Endothelial cell (in vitro differentiated cells): ENCODE measurements at places on chromosomes 6 and 20.

DNA sequence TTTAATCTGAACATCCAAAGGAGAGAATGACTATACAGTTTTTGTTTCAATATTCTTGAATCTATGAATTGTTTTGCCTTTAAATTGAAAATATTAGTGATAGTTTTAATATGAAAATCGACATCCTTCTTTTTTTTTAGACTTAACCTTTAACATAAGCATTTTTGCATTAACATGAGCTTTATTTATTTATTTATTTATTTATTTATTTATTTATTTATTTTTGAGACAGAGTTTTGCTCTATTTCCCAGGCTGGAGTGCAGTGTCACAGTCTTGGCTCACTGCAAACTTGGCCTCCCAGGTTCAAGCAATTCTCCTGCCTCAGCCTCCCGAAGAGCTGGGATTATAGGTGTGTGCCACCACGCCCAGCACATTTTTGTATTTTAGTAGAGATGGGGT lies 27.6 kb downstream of the GJA1 start:
- no peak for DNase-seq

DNA sequence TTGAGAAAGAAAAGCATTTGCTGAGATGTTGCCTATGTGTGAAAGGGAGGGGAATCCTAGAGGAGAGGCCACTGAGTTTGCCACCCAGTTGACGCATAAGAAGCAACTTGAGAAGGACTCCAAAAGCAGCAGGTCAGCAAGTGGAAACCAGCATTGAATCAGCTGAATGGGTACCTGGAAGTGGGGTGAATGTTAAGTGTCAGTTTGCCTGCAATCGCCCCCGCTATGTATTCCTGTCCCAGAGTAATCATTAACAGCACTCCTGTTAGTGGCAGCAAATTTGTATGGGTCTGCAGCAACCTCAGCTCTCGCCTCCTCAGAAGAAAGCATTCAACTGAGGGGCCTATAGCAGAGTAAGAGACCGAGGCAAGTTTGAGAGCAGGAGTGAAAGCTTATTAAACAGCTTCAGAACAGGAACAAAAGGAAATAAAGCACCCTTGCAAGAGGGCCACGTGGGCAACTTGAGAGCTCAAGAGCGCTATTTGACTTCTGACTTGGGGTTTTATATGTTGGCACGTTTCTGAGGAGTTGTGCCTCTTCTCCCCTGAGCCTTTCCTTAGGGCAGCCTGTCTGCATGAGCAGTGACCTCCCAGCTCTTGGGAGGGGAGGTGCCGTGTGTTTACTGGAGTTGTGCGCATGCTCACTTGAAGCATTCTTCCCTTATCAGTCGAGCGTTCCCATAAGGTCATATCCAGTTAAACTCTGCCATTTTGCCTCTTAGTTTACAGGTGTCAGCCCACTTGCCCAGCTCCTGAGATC lies 122.6 kb upstream of the PHACTR1 start:
- DNase-seq = no peak

DNA sequence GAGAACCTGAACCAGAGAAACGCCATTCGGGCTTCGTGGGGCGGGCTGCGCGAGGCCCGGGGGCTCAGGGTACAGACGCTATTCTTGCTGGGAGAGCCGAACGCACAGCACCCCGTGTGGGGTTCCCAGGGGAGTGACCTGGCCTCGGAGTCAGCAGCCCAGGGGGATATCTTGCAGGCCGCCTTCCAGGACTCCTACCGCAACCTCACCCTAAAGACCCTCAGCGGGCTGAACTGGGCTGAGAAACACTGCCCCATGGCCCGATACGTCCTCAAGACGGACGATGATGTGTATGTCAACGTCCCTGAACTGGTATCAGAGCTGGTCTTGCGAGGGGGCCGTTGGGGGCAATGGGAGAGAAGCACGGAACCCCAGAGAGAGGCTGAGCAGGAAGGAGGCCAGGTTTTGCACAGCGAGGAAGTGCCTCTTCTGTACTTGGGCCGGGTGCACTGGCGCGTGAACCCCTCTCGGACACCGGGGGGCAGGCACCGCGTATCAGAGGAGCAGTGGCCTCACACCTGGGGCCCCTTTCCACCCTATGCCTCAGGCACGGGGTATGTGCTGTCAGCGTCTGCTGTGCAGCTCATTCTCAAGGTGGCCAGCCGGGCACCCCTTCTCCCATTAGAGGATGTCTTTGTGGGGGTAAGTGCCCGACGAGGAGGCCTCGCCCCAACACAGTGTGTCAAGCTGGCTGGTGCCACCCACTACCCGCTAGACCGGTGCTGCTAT lies 904 bp downstream of the B3GALT4 start:
- peak; percentile 25 for DNase-seq

DNA sequence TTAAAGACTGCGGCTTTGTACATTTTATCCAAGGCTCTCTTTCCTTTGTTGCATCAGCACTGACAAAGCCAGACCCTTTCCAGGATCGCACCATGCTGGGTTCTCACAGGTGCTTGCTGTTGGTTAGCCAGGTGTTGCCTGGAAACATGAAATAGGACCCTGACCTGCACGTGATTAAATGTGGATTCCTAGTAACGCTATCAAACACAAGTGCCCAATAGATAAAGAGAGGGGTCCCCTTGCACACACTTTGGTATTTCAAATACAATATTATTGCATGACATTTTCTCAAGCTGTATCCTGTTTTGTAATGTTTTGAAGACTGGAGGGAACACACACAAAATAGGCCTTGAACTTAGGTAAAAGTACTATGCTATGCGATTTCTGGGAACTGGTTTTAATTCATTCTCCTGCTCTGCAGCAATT lies 73.3 kb downstream of the AKAP12 start:
- no peak for DNase-seq

GRCh38 chr6:151051164-151051563 lies 185.7 kb downstream of the MTHFD1L start:
- DNase-seq = no peak

GRCh38 chr6:159826968-159827647 lies 27.0 kb downstream of the PNLDC1 start:
- DNase-seq = no peak

GRCh38 chr6:134768931-134769330 lies 181.0 kb downstream of the ALDH8A1 start:
- no peak for DNase-seq

DNA sequence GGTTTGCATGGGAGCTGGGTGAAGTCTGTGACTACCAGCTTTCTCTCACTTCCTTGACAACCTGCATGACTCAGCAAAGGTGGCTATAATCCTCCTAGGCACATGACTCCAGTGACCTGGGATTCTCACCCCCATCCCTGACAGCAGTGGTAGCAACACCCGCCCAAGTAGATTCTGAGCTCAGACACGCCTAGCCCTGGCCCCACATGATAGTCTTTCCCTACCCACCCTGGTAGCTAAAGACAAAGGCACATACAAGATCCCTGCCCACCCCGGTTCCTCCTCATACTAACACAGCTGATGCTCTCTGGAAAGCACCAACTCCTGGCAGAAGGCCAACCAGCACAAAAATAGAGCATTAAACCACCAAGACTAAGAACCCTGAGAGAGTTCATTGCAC lies 25.9 kb upstream of the CRISP1 start:
- no peak for DNase-seq

- no peak for DNase-seq
Observed at GRCh38 chr6:6604566-6604965, 16.0 kb downstream of the LY86 start.

DNA sequence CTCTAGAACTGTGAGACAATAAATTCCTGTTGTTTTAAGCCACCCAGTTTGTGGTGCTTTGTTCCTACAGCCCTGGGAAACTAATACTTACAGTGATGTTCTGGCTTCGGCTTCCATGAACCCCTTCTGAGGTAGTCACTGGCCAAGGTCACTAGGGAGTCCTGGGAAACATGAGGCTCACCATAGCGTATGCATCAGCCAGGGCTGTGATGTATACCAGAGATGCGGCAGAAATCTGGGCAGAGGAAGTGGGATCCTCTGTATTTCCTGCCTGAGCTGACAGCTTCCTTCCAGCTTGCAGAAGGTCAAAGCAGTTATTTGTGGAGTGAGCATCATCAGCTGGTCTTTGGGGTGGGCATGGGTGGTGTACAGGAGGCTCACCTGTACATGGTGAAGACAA lies 27.9 kb downstream of the KAT14 start:
- DNase-seq = peak; percentile 14

GRCh38 chr6:46323966-46324622 lies 153.3 kb upstream of the ENPP5 start:
- DNase-seq = no peak

DNA sequence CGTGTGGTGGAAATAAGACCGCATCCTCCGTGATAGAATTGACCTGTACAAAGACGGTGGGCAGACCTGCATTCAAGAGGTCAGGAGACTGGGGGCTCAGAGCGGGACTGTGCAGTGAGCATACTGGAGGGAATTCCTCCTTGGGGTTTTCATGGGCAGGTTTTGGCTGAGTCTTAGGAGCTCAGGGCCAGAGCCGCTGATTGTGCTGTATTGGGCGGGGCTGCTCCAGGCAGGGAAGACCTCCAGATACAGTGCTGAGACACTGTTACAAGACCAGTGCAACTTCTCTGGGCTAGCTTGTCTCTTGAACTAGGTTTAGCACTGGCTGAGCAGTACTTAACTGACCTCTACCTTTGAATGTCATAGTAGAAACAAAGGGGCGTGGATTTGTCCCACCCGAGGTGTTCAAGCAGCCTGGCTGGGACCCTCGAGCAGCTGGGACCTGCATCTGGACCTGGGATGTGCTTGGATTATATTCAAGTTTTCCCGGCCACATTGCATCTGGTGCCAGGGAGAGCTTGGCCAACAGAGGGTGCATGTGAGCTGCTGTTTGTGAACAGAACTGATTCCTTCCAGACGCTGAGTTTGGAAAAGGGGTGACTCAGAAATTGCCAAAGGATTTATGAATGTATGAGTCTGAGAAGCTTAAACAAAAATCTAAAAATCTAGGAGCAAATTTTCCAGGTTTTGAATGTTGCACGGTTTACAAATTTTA lies 33.4 kb upstream of the SLC22A1 start:
- peak; percentile 55 for DNase-seq

DNA sequence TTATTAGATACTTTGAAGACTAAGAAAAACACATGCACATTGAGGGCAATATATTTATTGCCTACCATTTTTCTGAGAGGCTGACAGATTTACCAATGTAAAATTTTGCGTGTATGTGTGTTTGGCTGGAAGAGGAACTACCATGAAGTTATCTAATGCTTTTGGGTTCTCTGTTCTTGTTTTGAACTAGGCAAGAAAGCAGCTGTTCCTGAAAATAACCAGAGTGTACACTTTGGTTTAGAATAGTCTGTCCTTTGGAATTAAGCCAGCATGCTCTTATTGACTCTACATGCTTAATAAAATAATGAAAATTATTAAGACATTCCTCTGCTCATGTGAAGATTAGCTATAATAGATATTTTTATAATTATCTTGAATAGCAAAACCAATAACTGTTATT lies 129.2 kb downstream of the MYB start:
- no peak for DNase-seq

DNA sequence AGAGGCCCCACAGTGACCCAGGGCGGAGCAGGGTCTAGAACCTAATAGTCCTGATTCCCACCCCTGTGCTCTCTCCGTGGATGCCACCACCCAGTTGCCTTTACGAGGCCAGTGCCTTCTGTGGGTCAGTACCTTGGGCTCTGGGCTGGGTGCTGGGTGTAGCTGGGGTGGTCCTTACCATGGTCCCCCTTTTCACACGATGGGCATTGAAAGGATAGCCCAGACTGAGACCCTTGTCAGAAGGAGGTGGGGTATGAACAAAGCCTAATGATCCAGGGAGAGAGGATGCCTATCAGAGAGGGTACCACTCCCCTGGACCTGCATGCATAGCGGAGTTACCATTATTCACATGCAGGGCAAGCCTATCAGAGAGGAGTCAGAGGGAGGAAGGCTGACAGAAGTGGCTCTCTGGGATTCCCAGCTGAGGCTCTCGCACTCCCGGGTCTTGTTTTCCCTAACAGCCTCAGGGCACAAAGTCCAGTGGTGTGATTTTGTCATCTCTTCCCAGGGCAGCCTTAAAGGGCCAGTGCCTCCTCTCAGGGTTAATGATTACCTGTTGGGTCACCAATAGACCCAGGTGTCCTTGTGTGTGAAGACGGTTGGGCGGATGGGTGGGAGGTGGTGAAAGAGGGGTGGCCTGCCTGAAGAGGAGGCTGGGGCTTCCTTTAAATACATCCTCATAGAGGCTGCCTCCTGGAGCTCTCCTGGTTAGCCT lies 36.2 kb downstream of the VEGFA start:
- DNase-seq = no peak

GRCh38 chr6:32118782-32119628 lies 9.0 kb downstream of the ATF6B start:
- peak; percentile 85 for DNase-seq

DNA sequence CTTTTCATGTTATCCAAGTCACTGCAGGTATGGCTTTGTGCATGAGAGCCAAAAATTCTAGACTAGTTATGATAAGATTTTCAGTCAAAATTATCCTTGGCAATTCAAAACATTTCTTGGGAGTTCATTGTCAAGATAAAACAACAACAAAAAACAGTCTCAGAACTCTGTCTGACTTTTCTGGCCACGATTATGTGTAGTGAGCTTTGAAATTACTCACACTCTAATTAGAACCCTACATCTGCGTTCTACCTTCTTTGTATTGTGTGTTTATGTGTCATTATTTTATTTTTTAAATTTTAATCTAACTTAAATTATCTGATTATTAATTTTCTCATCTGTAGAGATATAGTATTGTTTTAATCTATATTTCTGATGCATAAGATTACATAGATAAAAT lies 459.2 kb downstream of the FRK start:
- DNase-seq = no peak

DNA sequence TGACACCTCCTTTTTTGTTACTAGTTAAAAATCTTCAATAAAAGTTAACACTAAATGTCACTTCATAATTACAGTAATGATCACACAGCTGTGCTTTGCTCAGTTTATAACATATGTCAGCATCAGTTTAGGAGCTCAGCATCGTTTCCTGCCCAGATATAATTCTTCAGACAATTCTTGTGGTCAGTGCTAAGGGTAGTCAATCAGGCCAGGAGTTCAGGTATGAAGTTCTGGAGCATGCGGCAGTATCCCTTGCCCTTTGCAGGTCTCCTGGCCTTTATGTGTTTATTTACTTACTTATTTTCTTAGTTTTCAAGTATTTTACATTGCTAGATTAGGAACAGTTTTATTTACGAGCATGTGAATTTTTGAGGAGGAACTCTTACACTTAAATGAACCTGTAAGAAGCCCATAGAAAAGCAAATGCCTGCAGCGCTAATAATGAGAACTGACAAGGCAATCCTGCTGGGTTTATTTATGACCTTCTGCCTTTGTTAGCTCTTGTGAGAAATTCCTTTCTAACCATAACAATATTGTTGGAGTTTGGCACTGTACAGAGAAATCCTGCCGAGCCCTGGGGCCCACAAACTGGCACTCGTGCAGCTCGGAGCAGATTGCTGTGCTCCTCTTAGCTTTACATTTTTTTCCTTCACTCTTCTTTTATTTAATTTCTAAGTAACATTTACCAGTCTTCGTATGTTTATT lies 252.8 kb downstream of the TMEM242 start:
- no peak for DNase-seq

- DNase-seq = no peak
Observed at GRCh38 chr20:63238514-63239125, 2.9 kb downstream of the BIRC7 start.

- DNase-seq = no peak
Observed at GRCh38 chr6:162907876-162908481, 180.2 kb downstream of the PACRG start.
